ENCODE measurements at places on chromosomes 7 and 10.

DNA sequence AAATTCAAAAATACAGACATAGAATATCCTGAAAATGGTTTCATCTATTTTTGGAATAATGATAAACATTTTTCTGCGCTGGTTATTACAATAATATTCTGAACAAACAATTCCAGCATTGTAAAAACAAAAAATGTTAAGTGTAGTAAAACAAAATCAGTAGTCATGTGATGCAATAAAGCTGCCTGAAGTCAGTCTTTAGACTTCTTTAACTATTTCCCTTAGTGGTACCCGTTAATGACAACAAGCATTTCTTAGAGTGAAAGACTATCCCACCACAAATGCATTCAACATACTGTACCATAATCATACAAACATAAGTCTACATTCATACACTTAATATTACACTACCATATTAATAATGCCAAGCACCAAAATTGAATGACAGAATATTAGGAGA lies 1.6 kb downstream of the SKAP2 start:
- no peak for DNase-seq

DNA sequence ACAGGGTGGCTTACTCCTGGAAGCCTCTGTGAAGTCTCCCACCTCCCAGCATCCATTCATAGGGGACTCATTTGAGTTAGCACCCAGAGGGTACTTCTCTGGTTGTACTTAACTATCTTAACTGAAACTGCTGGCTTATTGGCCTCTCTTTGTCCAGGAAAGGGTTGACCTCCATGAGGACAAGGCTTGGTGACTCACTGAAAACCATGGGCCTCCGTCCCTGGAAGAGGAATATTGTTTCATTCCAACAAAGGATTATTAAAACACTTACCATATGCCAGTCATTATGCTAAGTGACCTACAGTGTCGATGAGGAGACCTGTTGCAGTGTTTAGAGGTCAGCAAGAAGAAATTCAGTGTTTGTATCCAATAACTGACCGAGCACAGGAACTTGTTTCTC lies 175.9 kb downstream of the PLPP4 start:
- no peak for DNase-seq

GRCh38 chr10:114479307-114479706 lies 75.0 kb upstream of the AFAP1L2 start:
- no peak for DNase-seq

- no peak for DNase-seq
These were observed 50.2 kb downstream of the ELFN1 start for GRCh38 chr7:1720326-1720725.

- DNase-seq, result no peak
These were observed 183.2 kb downstream of the SEM1 start for GRCh38 chr7:96526496-96526895.
